ENCODE measurements at places on chromosomes 4 and X.
A peak's percentile ranks its signal among the peaks of the same experiment; 100 is the strongest.

- DNase-seq, result no peak
Measured at GRCh38 chr4:189096717-189097116, 844.0 kb upstream of the FRG1 start.

DNA sequence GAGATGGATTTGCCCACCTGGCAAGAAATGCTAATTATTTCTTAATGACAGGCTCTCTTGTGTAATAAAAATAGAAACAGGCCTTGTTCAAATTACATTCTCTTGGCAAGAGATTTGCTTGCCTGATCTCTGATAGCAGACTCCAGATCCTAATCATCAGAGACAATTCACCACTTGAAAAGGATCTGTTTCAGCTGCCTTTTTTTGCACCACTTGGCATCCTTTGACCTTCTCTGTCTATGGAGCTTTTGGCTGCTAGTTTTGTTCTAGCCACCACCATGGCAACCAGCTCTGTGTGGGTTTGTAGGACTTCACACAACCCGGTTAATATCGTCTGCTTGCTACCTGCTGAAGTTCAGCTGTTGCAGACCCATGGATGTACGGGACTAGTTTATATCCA is 241.1 kb upstream of the TLL1 start:
- peak; percentile 80 for DNase-seq

GRCh38 chrX:85084770-85085393 is 81.2 kb downstream of the APOOL start:
- DNase-seq, result no peak

- DNase-seq, result no peak
Measured at GRCh38 chrX:374596-374995, 12.1 kb downstream of the PPP2R3B start.

DNA sequence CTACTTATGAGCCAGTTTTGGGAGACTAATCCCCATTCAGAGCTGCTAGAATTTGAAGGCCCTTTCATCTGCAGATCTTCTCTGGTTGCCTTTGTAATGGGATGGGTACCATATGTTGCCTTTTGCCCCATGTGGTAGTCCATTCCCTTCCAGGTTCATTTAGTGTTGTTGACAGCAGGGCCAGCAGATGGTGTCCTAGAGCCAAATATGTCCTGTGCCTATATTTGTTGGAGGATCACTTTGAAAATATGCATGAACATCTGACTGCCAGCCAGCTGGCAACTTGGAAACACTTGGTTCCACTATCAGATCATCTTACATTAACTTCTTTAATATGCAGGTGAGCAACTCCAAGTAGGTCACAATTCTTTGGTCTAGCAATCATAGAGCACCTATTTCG is 30.4 kb downstream of the CFAP299 start:
- peak; percentile 45 for DNase-seq

- DNase-seq, result no peak
Measured at GRCh38 chr4:26061248-26061986, 147.4 kb downstream of the SMIM20 start.

DNA sequence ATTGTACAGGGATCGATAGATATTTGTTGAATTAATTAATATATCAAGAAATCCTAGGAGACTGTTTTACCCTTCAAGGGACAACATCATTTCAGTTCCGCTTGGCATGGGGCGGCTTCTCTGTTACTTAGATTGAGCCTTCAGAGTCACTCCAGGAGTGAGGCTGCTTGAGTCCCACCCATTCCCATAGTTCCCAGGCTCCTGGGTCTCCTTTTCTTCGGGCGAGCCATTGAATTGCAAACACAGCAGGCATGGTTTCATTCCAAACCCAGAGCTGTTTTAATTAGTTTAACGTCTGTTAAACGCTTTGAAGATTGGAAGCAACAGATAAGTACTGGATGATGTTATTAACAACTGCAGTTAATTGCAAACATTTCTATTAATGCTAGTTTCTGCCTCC is 571 bp upstream of the EDA start:
- DNase-seq, result no peak

GRCh38 chrX:23845351-23845817 is 62.4 kb downstream of the APOO start:
- DNase-seq, result no peak

DNA sequence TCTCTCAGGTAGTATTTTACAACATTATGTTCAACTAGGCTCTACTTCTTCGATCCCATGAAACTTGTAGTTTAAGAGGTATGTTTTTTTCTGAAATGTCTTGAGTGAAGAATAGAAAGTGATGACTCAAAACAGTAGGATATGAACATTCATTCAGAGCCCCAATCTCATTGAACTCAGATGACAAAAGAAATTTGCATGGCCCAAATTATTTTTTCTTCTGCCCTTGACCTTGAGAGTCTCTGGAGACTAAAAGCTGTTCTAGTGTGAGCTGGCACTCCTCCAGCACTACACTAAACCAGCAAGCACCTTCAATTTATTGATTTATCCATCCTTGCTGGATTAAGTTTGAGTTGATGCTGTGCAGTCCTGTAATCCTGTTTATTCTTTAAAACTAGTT is 4.0 kb downstream of the DCLK2 start:
- no peak for DNase-seq

GRCh38 chrX:96591421-96591820 is 93.2 kb upstream of the DIAPH2 start:
- no peak for DNase-seq

GRCh38 chr4:77586951-77587383 is 18.7 kb upstream of the CXCL13 start:
- no peak for DNase-seq

GRCh38 chrX:109874548-109874947 is 128.4 kb upstream of the TMEM164 start:
- DNase-seq, result no peak

DNA sequence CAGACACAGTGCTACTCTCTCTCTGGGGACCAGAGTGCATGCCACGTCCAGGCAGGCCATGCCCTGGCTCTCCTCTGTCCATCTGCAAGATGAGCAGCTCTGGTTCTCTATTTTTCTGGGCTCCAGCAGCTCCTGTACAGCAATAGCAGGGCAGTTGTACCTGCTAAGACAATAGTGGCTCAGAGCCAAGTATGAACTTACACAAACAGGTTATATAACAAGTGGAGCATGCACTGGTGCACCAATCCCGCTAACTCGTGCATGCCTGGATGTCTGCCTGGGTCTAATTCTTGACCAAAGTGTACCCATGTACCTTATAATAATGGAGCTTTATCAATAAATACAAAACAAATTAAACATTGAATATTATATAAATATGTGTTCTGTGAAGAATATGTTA is 392.3 kb downstream of the CENPC start:
- DNase-seq, result no peak

DNA sequence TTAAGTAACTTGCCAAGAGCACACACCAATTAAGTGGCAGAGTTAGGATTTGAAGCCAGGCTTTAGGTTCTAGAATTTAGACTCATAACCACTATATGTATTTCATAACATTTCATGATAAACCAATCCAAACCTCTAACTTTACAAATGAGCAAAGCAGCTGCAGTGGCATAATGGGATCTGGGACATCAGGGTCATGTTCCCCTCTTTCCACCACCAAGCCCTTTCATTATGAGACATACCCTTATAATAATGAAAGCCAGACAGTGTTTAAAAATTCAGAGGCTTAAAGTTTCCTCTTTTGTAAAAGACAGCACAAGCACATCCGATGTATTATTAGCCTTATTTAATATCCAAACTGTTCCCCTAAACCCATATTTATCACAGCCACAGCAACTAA is 28.3 kb upstream of the AMELX start:
- DNase-seq, result no peak

DNA sequence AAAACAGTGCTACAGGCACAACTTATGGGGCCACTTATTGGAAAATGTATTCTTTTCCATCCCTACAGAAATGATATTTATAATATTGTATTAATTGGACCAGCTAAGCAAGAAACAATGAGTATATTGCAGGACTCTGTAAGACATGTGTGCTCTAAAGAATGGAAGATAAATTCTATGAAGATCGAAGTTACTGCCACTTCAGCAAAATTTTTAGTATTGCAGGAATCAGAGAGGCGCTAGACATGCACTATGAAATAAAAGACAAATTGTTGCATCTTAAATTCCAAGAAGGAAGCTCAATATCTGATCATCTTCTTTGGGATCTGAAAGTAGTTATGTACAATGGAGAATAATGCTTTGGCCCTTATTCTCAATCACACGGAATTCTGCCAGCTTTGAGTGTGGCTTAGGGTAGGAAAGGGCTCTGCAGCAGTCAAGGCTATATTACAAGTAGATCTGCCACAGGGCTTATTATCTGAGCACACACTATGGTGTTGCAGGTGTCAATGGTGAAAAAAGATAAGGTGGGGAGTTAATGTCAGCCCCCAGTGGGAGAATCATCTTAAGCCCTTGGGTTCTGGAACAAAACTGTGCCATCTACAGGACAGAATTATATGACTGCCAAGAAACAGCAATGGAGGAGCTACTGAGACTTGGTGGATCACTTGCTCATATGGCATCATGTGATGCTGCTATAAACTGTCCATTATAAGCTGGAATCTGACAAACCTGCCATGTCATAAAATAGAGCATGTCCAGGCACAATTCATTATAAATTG is 334.0 kb upstream of the NDST3 start:
- DNase-seq, result no peak

- DNase-seq, result no peak
Measured at GRCh38 chr4:33064238-33064637, 2344.1 kb downstream of the PCDH7 start.

GRCh38 chrX:153635788-153636668 is 11.0 kb upstream of the DUSP9 start:
- no peak for DNase-seq

DNA sequence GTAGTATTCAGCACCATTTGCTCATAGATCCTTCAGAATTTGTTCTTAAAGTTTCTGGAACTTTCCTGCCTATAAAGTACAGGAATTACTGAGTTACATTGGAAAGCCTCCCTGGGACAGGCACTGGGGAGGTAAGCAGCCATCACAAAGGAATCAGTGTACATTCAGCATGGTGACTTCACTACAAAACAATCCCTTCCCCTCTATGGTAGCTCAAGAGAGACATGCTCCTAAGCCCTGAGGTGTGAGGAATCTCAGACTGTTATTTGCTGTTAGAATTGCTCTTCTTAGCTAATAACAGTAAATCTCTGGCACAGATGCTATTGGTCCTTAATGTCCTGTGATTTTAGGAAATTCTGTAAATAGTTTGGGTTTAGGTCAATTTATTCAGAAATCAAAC is 1898.0 kb upstream of the PCDH7 start:
- no peak for DNase-seq

DNA sequence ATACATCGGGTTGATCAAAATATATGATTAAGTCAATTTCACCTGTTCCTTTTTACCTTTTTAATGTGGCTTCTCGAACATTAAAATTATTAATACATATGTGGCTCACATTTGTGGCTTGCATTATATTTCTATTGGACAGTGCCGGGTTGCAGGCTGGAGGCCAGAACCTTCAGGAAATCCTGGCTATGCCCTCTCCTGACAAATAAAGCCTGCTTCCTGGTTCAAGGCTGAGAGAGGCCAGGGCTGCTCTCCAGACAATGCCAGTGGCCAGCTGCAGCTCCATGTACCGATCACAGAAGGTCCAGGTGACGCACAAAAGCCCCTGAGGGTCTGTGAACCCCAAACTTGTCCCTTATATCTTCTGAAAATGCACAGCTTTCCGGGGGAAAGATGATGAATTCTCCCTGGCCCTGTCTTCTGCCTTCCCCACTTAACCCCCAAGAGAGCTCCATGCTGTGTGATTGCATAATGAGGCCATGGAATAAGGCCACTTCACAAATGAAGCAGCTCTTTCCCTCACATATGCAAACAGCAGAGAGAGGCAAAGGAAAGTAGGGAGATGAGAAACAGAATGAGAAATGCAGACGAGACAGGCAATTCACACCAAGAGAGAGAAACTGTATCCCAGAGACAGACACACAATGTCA is 241.2 kb downstream of the BCOR start:
- no peak for DNase-seq

DNA sequence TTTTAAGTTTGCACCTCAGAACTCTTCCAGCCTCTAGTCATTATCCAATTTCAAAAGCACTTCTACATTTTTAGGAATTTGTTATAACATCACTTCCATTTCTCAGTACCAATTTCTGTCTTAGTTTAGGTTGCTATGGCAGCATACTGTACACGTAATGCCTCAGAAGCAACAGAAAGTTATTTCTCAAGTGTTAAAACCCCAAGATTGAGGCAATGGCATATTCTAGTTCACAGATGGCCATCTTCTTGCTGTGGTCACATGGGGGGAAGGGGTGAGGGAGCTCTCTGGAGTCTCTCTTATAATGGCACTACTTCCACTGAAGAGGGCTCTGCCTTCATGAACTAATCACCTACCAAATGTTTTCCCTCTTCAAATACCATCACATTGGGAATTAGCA is 220.3 kb upstream of the CTSO start:
- no peak for DNase-seq

DNA sequence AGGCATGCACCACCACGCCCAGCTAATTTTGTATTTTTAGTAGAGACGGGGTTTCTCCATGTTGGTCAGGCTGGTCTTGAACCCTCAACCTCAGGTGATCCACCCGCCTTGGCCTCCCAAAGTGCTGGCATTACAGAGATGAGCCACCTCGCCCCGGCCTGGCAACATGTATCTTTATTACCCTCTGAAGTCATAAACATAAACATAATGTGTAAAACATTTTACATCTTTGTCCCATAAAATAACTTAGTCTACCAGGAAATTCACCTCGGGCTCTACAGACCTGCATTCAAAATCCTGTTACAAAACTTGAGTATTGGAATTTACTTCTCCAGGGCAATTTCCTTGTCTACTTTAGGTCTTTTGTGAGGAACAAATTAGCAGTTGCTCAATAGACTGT is 68.1 kb upstream of the DUSP21 start:
- DNase-seq, result no peak

DNA sequence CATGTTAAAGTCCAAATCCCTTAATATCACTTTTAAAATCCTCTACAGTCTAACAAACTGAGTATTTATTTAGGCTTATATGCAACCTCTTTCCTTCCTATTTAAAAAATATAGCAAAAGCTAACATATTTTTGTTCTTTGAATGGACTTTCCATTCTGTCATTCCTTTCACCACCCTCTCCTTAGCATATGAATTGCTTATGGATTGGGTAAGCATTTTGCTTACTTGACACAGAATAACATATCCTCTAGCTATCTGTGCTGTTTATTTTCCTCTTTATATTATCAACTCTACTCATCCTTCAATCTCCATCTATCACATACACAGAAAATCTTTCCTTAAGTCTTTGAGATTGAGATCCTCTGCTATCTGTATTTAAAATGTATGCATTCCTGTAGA is 206.1 kb upstream of the NEIL3 start:
- no peak for DNase-seq

- no peak for DNase-seq
Measured at GRCh38 chr4:518569-519083, 19.6 kb downstream of the PIGG start.

GRCh38 chrX:118346258-118347094 is 570 bp downstream of the WDR44 start:
- DNase-seq, result no peak

- DNase-seq, result peak; percentile 0
Measured at GRCh38 chr4:139416073-139416673, 37.7 kb upstream of the RAB33B start.

GRCh38 chr4:79899481-79899880 is 173.5 kb downstream of the ANTXR2 start:
- no peak for DNase-seq

- no peak for DNase-seq
Measured at GRCh38 chr4:11489453-11490083, 60.9 kb upstream of the HS3ST1 start.
